ENCODE measurements at places on chromosomes 4 and X.

- DNase-seq, result no peak
Measured at GRCh38 chrX:73262991-73263390, 48.3 kb upstream of the NAP1L2 start.

- DNase-seq, result no peak
Measured at GRCh38 chr4:34193451-34194154, 2050.7 kb downstream of the ARAP2 start.

- DNase-seq, result no peak
Measured at GRCh38 chr4:23685471-23685870, 204.4 kb downstream of the PPARGC1A start.

DNA sequence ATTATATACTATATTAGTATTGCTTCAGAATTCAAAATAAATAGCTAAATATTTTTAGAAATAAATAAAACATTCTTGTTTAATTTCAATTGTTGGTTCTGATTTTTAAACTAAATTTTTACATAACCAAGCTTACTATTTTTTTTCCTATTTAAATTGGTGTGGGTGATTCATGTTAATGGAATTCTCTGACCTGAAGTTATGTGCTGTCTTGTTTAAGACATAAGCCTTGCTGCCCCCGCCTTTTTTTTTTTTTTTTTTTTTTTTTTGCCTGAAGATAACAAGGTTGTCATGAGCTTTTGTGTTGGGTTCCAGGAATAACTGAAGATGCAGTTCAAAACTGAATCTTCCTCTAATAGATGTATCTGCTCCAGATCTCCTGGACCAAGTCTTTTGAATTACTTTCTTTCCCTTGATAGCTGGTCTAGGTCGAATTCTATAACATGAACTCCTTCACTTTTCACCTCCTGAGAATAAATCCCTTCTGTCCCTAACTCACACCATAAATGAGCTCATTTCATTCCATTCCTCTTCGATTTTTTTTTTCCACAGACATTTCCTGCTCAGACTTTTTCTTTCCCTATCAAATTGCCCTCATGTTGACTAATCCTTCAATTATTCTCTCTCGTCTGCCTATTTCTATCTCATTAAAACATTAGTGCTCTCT lies 261.5 kb upstream of the FTHL17 start:
- no peak for DNase-seq

DNA sequence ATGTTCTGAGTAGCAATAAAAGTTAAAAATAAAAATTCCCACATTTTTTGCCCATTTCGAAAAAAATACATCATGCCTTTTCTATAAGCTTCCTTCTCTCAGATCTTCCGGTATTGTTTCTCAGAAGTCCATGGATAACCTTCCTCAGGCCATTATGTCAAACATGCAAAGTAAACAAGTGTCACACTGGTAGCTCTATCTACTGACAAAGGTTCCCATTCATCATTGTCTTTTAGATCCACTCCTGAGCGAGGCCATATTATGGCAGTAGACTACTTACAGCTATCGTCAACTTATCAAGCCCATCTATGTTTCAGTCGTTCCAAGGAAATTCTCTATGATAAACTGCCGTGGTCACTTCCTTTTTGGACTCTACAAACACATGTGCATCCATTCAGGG lies 1068.2 kb downstream of the GLUD2 start:
- no peak for DNase-seq

- no peak for DNase-seq
Measured at GRCh38 chr4:51906167-51906958, 63.4 kb downstream of the DCUN1D4 start.

GRCh38 chr4:15340332-15340731 lies 87.5 kb upstream of the C1QTNF7 start:
- no peak for DNase-seq

GRCh38 chr4:11470438-11471045 lies 41.8 kb upstream of the HS3ST1 start:
- no peak for DNase-seq

DNA sequence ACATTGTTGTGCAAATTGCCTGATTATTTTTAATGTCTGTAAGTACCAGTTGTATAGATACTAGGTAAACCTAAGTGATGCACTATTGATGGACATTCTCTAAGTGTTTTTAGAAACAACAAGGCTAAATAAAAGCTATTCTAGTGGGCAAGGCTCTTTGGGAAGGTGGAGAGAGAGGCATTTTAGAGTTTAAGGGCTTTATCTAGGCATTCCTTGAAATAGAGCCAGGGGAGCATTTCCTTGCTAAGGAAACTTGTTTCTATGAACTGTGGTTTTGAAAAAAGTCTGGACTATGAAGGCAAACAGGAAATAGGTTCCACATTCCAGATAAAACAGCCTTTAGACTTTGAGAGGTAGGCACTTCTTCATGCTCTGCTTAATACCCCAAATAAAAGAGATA lies 23.8 kb downstream of the BMX start:
- DNase-seq, result no peak

DNA sequence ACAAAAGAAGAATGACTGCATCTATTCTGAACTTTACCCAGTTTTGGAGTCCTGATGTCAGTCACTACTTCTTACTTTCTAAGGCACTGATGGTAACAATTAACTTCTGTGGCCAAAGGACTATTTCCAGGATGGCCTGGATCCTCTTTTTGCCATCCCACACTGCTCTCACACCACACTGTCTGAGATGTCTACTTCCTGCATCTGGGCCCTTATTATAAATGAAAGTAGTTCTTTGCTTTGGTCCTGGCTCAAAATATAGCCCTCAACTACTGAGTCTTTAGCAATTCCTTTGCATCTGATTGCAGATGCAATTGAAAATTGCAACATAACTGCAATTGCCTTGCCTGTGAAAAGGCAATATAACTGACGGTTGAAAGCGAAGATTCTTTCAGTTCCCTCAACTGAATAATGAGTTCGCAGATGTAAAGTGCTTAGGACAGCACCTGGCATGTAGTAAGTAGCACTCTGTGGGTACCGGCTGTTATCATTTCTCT lies 44.2 kb downstream of the COQ2 start:
- DNase-seq, result no peak

DNA sequence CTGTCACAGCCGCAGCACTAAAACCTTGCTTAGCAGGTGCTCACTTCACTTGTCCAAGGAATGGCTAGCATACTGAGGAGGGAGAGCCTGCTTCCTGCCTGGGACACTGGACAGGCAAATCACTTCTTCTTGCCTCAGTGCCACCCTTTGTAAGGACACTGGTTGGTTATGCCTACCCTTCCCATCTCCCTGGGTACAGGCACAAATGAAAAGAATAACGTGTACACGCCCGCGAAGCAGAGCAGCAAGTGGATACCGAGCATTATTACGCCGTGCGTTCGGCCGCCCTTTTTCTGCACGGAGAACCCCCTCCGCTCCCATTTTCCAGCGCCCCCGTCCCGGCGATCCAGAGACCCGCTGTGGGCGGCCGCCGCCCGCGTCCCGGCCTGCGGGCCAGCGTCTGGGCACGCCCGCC lies 338 bp upstream of the KLHL2 start:
- DNase-seq, result no peak

GRCh38 chrX:69131886-69132285 lies 33.4 kb downstream of the PJA1 start:
- no peak for DNase-seq

DNA sequence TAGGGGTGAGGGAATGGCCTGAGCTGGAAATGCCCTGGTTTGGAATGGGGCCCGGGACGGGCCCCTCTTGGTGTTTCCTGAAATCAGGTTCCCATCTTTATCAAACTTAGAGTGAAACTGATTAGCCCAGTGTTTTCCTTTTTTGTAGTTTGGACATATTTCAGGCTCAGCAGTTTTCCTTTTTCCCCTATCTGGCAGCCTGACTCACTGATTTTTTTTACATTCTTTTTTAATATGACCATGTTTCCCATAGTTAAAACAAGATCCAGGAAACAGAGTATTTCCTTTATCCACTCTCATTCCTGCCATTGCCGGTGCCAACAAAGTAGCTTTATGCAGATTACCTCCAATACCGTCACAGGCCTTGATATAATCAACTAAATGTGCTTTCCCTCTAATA lies 20.5 kb upstream of the C4orf17 start:
- no peak for DNase-seq

- DNase-seq, result no peak
Measured at GRCh38 chr4:140996766-140997165, 136.5 kb downstream of the RNF150 start.

GRCh38 chrX:75887833-75888232 lies 102.8 kb upstream of the MAGEE2 start:
- DNase-seq, result no peak

- DNase-seq, result no peak
Measured at GRCh38 chr4:106365613-106366012, 3.0 kb downstream of the GIMD1 start.

- DNase-seq, result no peak
Measured at GRCh38 chrX:103187953-103188475, 26.9 kb upstream of the BEX4 start.

DNA sequence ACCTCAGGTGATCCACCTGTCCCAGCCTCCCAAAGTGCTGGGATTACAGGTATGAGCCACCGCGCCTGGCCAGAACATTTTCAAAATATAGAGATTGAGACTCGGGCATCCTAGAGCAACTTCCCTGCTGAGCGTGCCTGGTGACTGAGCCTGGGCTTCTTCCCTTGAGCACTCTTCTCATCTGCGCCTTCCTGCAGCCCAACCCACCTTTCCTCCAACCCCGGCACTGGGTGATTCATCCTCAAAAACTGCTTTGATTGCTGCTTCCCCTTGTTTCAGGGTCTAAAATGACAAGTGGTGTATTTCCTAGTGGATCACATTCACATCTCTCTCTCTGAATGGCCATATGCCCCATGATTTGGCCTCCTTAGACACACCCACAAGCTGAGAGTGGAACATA lies 37.8 kb downstream of the PHKA2 start:
- DNase-seq, result no peak

GRCh38 chrX:23844502-23845138 lies 61.6 kb downstream of the SAT1 start:
- no peak for DNase-seq

- DNase-seq, result no peak
Measured at GRCh38 chr4:159563257-159563656, 460.4 kb downstream of the RAPGEF2 start.

DNA sequence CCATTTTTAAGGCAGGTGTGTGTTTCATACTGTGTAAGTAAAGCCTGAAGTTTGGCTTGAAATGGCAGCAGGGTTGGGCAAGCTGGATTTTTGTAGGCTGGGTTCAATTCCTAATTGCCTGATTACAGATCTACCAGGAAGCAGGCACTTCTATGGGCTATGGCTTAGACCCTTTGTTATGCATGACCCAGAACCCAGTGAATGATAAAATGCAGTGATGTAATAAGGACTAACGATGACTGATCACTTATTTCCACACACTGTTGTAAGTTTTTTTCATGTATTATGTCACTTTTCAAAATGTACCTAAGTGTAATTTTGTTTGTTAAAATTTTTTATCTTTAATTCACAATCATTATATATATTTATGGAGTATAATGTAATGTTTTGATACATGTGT lies 8.6 kb downstream of the LANCL3 start:
- DNase-seq, result no peak

- DNase-seq, result no peak
Measured at GRCh38 chr4:125369098-125369497, 54.3 kb downstream of the FAT4 start.

DNA sequence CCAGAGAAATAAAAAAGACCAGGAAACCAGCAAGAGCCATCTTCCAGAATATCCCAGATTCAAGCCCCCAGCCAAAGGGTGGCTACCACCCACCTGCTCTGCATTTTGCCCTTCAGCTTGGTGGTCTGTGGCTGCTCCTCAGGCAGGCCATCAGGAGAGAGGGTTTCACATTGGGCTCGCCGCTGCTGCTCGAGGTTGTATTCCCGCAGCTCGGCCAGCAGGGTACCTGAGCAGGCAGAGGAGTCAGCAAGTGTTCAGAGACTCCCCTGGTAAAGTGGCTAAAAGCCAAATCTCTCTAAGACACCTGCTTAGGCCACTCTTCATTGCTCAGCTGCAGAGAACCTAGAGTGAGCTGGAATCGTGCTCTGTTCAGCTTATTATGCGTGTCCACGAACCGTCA lies 110.8 kb upstream of the HSD17B10 start:
- no peak for DNase-seq

- no peak for DNase-seq
Measured at GRCh38 chr4:6840062-6840976, 57.8 kb downstream of the KIAA0232 start.

DNA sequence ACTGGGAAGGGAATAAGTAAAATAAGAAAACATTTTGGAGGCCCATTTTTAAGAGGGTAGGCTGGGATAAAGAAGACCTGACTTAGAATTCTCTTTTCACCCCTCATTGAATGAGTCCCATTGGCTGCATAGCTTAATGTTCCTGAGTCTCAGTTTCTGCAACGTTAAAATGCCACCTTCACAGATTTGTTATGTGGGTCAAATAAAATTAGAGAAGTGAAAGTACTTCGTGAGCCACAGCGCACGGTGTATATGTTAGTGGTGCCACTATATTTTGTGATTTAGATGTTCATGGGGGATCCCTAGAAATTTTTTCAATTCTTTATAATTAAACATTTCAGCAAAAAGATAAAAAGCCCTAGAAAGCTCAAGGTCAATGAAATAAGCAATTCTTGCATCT lies 109.2 kb upstream of the HS3ST1 start:
- DNase-seq, result no peak

DNA sequence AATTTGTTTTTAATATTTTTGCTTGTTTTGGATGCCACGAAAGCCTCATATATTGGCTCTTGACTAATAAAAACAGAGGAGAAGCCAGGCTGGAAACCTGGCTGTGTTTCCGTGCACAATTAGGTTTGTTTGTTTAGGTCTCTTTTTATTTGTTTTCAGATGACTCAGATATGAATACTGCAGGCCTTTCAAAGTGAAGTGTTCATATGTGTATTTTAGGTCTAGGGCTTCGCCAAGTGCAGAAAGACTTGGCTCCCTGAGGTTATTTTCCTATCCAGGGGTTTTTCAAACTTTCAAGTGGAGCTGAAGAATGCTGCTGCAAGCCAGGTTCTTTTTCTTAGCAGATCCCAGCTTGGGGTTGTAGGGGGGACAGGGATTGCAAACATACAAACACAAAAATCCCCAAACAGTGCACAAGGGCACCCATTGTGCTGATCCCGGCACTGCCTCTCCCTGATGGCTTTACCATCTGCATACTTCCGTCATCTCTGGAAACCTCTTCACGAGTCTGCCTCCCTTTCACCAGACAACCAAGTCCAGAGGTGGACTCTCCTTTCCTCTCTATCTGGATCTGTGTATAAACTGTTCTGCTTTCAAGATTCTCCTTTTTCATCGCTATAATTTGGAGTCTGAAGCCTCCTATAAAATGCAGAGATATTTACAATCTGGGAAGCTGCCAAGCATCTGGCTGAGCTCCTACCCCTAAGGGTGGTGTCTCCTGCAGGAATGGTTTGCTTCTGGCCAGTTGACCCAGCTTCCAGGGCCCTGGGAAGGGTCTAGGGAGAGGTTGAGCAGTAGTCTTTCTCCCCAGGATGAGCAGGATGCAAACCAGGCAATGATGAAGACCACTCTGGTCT lies 108.6 kb downstream of the SMIM20 start:
- DNase-seq, result no peak

GRCh38 chr4:143260750-143261149 lies 75.9 kb upstream of the GAB1 start:
- DNase-seq, result no peak

GRCh38 chr4:153668647-153669046 lies 15.4 kb upstream of the TLR2 start:
- no peak for DNase-seq
